ENCODE measurements at places on chromosomes 16 and 17.

GRCh38 chr16:49589544-49590031, 216.0 kb downstream of the C16orf78 start:
- DNase-seq, result no peak

- DNase-seq, result no peak
Observed at GRCh38 chr16:49483651-49484450, 110.2 kb downstream of the C16orf78 start.

- no peak for DNase-seq
Observed at GRCh38 chr17:56125830-56126819, 27.1 kb upstream of the ANKFN1 start.

- no peak for DNase-seq
Observed at GRCh38 chr16:85236818-85237150, 124.5 kb upstream of the CIBAR2 start.

DNA sequence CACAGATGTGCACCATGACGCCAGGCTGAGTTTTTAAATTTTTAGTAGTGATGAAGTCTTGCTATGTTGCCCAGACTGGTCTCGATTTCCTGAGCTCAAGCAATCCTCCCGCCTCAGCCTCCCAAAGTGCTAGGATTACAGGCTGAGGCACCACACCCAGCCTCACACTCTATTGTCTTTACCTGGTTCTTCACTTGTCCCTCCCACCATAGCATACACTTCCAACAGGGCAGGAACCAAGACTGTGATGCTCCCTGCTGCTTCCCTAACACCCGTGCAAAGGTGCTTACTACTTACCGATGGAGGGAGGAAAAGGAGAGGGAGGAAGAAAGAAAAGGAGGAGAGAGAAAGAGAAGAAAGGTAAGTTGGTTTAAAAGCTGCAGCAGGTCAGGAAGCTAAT, 41.4 kb upstream of the MEIOC start:
- DNase-seq, result no peak

DNA sequence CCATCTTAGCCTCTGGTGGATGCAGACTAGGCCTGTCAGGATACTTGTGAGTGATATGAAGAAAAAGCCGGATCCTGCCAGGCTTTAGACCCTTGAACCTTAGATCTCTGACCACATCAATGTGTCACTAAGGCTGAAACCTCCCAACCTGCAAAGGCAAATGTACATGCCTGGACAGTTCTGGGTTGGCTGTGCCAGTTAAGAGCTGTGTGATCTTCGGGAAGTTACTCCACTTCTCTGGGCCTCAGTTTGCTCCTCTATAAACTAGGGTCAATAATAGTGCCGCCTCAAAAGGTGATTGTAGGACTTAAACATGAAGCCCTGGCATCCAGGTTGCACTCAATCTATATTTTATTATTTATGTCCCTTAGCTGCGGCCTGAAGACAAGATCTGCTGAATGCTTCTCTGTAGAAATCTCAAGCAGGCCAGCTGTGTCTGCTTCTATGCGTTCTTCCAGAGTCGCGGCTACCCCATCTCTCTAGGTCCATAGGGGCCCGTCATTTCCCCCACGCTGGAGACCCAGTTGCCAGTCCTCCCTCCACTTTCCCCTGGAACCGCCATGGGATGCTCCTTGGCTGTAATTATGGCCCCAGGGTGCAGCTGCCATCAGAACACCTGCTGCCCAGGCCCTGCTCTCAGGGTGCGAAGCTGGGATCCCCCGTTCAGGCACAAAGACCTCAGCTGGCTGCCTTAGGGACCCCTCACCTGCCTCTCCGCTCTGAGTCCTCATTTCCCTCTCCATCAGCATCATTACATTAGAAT, 50.2 kb downstream of the AKAP1 start:
- no peak for DNase-seq

DNA sequence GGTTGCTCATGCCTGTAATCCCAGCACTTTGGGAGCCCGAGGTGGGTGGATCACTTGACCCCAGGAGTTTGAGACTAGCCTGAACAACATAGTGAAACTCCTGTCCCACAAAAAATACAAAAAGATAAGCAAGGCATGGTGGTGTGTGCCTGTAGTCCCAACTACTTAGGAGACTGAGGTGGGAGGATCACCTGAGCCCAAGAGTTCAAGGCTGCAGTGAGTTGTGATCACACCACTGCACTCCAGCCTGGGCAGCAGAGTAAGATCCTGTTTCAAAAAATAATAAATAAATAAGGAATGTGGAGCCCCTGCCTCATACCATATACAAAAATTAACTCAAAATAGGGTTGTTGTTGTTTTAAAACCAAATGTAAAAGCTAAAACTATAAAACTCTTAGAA, 26.2 kb upstream of the CORO1A start:
- no peak for DNase-seq

GRCh38 chr16:3889059-3889458, 8.5 kb upstream of the CREBBP start:
- no peak for DNase-seq
